Activated naive CD4-positive, alpha-beta T cell (primary cell): ENCODE measurements at places on chromosomes 16 and 17.

DNA sequence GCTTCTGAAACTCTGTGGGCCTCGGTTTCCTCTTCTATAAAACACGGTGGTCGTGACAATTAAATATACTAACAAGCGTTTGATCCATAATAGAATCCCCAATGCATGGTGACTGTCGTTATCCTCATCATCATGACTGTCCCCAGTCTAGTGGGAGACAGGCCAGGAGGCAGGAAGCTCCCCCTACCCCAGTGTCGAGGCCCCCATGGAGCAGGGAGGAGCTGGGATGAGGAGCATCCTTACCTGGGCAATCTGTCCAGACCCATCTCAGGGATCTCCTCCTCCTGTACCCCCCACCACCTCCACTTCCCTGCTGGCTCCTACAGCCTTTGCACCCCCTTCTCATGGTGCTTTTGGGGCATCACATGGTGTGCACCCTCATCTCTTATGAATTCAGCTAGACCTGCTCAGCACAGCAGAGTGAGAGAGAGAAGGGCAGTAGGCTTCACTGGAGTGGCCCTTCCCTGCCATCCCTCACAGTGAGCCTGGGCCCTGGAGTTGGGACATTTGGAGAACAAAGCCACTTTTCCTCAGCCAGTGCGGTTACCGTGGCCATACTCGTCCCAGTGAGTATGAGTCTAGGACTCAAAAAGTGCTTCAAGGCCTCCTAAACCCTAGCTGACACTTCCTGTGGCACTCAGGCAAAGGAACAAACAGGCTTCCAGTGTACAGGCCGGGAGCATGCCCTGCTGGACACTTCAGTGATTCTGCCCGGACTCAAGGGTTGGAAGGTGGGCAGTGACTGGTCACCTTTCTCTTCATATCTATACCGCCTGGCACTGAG, 148.6 kb downstream of the CLEC16A start:
- no peak for DNase-seq

DNA sequence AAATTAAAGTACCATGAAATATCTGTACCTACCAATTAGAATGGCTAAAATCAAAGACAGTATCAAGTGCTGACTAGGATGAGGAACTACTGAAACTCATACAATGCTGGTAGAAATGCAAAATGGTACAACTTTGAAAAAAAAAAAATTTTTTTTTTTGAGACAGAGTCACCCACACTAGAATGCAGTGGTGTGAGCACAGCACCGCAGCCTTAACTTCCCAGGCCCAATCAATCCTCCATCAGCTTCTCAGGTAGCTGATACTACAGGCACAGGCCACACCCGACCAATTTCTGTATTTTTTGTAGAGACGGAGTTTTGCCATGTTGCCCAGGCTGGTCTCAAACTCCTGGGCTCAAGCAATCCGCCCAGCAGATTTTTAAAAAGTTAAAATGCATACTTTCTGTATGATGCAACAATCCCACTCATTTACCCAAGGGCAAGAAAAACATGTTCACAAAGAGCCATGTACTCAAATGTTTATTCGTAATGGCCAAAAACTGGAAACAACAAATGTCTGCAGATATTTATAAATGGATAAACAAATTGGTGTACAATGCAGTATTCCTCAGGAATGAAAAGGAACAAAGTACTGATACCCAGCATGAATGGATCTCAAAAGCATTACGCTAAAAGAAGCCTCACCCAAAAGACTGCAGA, 8.7 kb downstream of the SMURF2 start:
- DNase-seq, result no peak

- no peak for DNase-seq
Measured at GRCh38 chr17:3723188-3723555, 531 bp upstream of the HASPIN start.

DNA sequence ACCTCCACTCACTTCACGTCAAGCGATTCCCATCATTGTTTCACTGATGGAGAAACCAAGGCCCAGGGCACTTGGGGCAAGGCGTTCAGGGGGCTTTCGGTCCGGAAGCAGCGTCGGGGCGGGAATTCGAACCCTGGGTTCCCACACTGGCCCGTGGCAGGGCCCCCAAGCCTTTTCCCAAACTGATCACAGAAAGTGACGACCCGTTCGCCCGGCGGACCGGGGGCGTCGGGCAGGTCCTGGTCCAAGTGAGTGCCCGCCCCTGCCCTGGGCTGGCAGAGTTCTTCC, 856 bp upstream of the MON1B start:
- DNase-seq, result no peak

GRCh38 chr17:37826497-37827430, 81.9 kb upstream of the HNF1B start:
- no peak for DNase-seq

DNA sequence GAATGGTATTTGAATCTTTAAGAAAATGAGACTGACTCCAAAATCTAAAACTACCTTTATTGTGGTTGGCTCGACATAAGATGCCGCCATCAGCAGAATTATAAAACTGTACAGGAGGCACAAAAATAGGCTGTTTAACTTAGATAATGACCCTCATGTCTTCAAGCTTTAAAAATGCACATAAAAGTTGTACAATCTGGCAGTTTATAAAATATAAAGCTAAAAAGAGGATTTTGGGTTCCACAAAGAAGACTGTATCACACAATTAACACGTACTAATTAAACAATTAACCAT, 18.6 kb upstream of the ICAM2 start:
- DNase-seq, result no peak
